ENCODE measurements at places on chromosomes 7 and 10.

- DNase-seq, result peak; percentile 93
Observed at GRCh38 chr7:155203059-155203881, 94.4 kb upstream of the INSIG1 start.

GRCh38 chr7:44309271-44310091 is 15.9 kb downstream of the CAMK2B start:
- DNase-seq, result no peak

DNA sequence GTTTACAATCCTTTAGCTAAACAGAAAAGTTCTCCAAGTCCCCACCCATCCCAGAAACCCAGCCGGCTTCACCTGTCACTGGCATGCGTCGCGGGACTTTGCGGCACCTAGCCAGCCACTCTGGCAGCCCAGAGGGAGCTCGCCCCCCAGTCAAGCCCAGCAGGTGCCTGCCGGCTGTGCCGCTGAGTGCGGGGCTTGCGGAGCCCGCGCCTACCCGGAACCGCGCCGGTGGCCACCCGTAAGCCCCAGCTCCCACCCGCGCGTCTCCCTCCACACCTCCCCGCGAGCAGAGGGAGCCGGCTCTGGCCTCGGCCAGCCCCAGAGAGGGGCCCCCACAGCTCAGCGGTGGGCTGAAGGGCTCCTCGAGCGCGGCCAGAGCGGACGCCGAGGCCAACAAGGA is 446.1 kb downstream of the GRM8 start:
- DNase-seq, result no peak

DNA sequence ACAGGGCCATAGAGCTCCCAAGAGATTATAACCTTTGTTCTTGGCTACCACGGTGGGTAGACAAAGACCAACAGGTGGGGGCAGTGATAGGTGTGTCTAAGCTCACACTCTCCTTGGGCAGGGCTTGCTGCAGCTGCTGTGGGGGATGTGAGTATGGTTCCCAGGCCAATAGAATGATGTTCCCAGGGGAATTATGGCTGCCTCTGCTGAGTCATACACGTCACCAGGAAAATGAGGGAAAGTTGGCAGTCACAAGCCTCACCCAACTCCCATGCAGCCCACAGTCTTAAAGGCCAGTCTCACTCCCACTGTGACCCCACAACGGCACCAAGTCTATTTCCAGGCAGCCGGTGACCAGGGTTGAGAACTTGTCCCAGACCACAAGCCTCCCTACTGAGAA is 453.4 kb upstream of the PODXL start:
- no peak for DNase-seq

DNA sequence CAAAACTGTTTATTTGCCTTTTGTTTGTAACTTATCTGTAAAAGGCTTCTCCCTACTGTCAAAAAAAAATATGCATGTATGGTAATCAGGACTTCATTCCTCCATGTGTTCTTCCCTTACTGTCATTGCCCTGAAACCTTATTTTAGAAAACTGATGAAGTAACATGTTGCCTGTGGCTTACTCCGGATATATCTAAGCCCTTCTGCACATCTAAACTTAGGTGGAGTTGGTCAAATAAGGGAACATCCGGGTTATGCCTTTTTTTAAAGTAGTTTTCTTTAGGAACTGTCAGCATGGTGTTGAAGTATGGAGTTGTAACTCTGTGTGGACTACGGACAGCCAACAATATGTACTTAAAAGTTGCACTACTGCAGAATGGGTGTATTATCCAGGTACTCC is 6.2 kb downstream of the SAR1A start:
- no peak for DNase-seq

DNA sequence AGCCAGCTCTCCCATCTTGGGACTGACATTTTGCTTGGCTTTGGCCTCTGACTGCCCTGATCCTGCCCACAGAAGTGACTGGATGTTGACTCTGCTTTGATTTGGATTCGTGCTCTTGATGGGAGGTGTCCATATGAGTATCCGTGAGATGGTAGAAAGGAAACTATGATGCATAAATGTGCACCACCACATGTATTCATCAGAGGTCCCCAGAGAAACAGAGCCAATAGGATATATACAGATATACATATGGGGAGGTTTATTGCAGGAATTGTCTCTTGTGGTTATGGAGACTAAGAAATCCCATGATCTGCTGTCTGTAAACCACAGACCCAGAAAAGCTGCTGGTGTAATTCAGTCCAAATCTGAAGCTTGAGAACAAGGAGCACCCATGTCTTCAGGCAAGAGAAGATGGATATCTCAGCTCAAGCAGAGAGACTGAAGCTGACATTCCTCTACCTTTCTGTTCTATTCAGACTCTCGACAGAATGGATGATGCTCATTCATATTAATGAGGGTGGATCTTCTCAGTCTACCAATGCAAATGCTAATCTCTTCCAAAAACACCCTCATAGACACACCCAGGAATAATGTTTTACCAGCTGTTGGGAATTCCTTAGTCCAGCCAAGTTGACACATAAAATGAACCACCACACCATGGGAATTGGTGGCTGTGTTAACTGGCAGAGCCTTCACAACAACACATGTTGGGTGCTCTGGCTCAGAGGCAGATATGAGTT is 390.7 kb downstream of the CCSER2 start:
- no peak for DNase-seq

- DNase-seq, result peak; percentile 17
Observed at GRCh38 chr7:37284805-37285231, 163.8 kb downstream of the ELMO1 start.

DNA sequence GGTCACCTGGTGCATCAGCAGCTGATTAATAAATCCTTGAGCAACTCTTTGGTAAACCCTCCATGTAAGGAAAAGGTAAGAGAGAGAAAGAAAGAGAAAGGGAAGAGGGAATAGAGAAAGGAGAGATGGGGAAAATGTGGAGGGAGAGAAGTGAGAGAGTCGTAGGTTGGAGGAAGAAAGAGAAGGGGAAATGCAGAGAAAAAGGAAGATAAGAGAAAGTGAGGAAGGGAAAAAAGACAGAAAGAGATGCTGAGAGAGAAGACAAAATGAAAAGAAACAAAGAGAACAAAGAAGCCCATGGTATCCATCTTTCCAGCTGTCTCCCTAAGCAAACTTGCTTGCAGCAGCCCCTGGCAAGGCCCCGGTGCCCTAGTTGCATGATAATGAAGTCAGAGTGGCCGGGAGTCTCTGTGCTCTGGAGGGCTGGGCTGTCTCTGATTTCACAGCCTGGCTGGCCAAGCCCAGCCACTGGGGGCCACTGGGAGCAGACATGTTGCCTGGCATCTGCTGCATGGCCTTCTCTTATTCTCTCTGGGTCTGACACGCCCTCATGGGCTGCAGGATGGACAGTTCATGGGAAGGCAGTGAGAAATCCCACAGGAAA is 48.4 kb downstream of the PRR15 start:
- no peak for DNase-seq

GRCh38 chr10:129865960-129866359 is 98.1 kb downstream of the EBF3 start:
- no peak for DNase-seq

DNA sequence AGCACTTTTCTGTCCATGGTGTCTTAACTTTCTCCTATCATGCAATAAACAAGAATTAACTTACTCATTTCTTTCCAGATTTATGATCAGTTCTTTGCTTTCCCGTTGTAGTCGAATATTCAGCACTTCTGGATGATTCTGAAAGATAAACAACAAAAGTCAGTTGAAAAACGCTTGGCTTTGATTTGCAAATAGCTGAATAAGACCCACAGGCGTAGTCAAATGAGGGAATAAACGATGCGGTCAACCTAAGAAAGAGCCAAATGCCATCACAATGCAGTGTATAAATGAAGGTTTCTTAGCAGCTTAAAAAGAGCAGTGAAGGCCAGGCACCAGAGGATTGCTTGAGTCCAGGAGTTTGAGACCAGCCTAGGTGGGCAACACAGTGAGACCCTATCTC is 109.4 kb downstream of the ADAM12 start:
- DNase-seq, result no peak

DNA sequence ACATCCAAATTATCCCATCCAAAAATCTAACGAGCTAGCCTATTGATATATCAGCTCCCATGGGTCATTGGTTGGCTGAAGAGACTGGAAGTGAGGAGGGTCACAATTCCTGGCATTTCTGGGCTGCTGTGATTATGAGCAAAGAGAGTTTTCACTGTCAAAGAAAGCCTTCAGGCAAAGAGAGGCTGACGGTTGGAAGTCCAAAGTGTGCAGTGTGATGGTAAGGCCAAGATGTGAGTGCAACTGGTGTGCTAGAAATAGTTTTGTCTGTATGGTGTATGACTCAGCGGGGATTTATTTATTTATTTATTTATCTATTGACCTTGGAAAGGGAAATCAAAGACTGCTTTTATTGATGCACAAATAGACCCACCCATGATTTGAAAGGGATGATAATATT is 75.0 kb downstream of the AASS start:
- no peak for DNase-seq

GRCh38 chr7:43431020-43431595 is 151.8 kb upstream of the STK17A start:
- no peak for DNase-seq

- peak; percentile 27 for DNase-seq
Observed at GRCh38 chr7:98252425-98253054, 508 bp upstream of the TECPR1 start.

GRCh38 chr10:22651276-22651980 is 63.0 kb downstream of the PIP4K2A start:
- DNase-seq, result no peak

DNA sequence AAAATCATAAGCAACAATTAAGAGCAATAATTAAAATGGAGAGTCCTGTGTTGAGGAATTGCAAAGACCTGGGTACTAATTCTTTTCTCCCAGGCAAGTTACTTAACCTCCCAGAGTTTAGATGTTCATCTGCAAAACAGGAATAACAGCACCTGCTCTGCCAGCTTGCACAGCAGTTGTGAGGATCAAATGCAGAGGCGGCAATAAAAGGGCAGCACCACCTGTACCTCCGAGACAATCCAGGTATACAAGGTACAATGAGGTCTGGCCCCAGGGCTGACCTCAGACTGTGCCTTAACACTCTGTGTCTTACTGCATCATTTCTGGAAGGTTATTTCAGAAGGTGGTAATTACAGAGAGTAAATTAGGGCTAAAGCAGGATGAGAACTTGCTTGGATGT is 14.5 kb upstream of the FAM204A start:
- DNase-seq, result no peak

DNA sequence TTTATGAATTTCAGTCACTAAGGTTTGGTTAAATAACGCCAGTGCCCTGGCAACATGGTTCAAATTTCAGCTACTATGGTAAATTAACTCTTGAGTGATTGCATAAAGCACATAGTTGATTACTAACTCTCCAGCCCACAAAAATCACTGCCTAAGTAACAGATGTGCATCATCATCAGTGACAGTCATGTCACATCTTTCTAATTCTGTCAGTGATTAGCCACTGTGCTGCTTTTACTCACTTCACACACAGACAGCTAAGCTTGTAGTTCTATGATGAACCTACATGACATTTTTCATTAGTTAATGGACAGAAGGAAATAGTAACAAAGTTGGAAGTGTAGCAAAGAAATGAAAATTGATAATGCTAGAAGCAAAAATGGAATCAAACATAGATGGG is 108.9 kb downstream of the DNAH11 start:
- DNase-seq, result no peak

DNA sequence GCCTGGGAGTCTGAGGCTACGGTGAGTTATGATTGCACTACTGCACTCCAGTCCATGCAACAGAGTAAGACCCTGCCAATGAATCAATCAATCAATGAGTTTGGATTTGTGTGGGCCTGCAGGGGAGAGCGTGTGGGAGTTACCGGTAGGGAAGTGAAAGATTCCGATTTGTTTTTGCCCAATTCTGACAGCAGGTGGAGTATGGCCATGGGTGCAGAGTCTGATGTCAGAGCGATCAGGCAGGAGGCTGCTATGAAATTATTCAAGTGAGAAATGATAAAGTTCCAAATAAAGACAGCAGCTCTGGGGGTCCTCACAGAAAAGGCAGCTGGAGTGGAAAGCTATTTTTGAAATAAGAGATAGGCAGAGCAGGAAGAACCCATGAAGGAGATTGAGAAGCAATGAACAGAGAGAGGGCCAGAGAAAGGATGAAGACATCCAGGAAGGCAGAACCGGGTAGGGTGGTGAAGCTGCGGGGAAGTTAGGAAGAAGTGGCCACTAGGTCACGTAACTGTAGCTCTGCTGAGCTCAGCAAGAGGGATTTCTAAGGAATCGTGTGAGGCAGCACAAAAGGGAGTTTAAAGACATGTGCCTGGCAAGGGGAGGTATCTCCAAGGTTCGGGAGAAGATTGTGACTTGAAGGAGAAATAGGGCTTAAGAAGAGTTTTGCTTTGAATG is 93.7 kb upstream of the NMT2 start:
- peak; percentile 56 for DNase-seq

GRCh38 chr10:115572740-115573455 is 479.7 kb downstream of the ATRNL1 start:
- DNase-seq, result no peak

- no peak for DNase-seq
Observed at GRCh38 chr10:50648089-50648934, 24.6 kb upstream of the SGMS1 start.

DNA sequence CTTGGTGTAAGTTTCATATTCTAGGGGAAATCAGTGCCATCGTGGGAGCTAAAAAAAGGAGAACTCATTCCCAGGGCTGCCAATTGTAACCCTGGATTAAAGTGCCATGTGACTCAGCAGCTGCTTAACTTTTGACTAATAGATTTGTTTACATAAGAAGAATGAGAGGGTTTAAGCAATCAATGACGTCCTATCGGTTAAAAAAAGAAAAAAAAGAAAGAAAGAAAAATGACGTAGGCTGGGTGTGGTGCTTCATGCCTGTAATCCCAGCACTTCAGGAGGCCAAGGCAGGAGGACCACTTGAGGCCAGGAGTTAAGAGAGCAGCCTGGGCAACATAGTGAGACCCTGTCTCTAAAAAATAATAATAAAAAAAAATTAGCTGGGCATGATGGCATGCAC is 116.2 kb upstream of the AFAP1L2 start:
- no peak for DNase-seq

GRCh38 chr7:40716052-40716451 is 581.2 kb downstream of the SUGCT start:
- no peak for DNase-seq

- DNase-seq, result no peak
Observed at GRCh38 chr7:144763291-144763690, 72.6 kb downstream of the TPK1 start.

GRCh38 chr10:93554760-93555432 is 11.6 kb upstream of the FFAR4 start:
- DNase-seq, result peak; percentile 71

DNA sequence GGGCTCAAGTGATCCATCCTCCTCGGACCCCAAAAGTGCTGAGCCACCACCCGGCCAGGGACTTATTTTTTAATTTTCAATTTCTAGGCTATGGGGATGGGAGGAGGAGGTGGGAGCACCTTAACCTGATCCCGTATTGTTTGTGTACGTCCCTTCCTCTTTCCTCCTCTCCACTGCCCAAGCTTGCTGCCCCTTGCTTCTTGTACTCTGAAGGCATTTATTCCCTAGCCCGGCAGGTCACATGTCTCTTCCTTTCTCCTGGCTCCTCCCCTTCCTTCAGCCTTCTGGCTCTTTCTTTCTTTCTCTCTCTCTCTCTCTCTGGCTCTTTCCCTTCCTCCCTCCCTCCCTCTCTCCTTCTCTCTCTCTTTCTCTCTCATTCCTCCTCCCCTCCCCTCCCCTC is 56.0 kb downstream of the COL26A1 start:
- DNase-seq, result no peak
